Cortex of kidney (tissue), 1 donor: ENCODE measurements at places on chromosomes 5 and 9.

GRCh38 chr5:35819668-35820067 lies 37.0 kb upstream of the IL7R start:
- DNase-seq, result no peak

GRCh38 chr5:82107267-82107666 lies 135.4 kb downstream of the ATG10 start:
- DNase-seq, result no peak

DNA sequence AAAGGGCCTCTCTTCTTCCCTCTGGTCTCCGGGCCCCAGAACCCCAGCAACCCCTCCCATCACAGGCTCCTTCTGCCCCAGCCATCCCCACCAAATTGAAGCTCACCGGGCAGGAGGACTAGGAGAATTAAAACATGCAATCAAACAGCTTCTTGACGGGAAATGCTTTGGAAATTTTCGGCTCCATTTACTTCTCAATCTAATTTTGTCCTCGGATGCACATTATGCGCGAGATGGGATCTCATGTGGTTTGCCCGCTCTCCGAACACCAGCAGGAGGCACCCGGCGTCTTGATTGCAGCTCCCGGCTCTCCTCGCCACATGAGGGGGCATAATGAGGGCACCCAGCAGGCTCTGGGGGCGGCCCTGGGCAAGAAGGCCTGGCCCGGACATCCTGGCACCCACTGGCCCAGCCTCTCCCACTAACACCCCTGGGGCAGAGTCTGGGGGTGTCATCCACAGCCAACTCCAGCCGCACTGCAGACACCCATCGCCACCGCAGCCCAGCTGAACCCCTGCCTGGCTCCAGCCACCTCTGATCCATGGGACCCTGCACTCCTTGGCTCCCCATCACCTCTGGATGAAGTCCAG lies 135.5 kb downstream of the PAX5 start:
- DNase-seq, result no peak

DNA sequence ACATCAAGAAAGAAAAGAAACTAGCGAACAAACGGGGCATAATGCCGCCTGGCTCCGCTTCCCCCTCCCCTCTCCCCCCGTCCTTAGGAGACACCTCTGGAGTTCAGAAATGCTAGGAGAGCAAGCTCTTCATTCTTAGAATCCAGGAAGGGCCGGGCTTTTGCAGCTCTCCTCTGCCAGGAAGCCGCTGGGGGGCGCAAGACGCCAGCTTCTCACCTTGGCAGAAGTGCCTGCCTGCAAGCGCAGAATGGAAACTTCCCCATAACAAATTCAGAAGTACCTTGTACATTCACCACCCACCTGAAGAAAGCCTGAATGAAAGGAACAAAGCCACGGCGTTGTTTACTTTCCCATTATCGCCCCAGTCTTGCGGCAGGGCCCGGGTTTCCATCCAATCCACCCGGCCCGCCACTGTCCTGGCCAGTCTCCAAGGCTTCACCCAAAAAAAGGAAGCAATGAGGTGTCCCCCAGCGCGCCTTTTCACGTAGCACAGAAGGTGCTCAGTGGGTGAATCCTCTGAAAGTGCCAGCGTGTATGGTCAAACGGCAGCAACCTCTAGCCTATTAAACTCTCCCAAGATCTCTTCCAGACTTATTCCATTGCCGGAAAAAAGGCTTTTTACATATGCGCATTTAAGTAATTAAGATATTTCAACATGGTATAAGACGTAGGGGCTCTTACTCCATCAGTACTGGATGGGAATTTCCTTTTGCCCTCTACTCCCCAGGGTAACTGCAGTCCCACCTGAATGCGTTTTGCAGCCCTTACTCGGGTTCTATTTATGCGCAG lies 1.6 kb upstream of the GADD45G start:
- DNase-seq, result no peak

DNA sequence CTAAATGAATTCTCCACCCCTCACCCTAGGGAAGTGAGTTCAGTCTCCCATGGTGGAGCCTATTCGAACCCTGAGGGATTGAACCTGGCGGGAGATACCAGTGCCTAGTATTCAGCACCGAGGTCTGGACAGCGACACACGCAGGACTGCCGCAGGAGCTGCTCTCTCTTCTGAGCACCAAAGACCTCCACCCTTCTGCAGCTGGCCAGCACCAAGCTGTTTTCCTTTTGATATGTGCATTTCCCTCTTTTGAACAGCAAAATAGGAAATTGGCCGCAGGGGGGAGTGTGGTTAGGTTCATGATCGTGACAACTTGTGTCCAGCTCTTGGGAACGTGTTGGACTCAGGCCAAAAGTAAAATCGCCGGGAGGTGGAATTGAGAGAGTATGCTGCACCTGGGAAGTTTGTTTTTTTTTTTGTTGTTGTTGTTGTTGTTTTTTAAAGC lies 1.2 kb upstream of the PCSK1 start:
- no peak for DNase-seq

GRCh38 chr5:149611326-149611725 lies 30.0 kb downstream of the ARHGEF37 start:
- no peak for DNase-seq

DNA sequence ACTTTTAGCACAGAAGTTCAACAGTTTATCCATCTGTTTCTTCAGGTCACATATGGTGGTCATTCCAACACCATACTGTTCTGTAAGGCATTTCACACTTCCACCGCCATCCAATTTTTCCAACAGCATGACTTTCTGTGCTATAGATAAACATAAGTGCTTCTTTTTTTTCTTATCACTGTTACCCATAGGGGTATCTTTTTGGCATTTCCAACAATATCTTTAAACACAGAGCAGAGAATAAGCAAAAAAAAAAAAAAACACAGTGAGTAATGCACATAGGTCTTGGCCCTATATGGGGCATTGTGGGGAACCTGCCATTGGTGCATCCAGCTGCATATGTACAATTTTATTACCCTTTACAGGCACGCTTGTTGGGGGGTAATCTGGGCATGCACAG lies 12.2 kb upstream of the ZNF367 start:
- DNase-seq, result no peak

GRCh38 chr5:139378101-139378825 lies 4.8 kb downstream of the SLC23A1 start:
- no peak for DNase-seq

- DNase-seq, result no peak
These were observed 349.3 kb upstream of the TLE4 start for GRCh38 chr9:79222483-79222882.

- DNase-seq, result no peak
These were observed 79.5 kb upstream of the FAM169A start for GRCh38 chr5:74945561-74946165.

DNA sequence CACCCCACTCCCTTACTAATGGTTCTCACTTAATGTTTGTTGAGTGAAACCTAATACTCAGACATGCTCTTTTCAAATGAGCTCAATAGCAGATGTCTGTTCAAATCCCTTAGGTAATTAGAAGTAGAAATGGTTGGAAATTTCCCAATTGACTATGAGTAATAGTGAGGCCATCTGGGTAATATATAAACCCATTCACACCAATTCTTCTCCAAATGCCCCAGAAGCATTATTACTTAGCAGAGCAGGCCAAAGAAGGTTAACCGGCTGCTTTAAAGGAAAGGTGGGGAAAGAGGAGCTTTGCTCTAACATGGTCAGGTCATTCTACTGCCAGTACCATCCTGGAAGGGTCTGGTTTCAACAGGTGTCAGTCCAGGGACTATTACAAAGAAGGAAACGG lies 119.5 kb upstream of the MTAP start:
- DNase-seq, result no peak

GRCh38 chr5:147410496-147411358 lies 99.1 kb downstream of the DPYSL3 start:
- no peak for DNase-seq

- DNase-seq, result no peak
These were observed 5.8 kb upstream of the RAB14 start for GRCh38 chr9:121207371-121207940.

DNA sequence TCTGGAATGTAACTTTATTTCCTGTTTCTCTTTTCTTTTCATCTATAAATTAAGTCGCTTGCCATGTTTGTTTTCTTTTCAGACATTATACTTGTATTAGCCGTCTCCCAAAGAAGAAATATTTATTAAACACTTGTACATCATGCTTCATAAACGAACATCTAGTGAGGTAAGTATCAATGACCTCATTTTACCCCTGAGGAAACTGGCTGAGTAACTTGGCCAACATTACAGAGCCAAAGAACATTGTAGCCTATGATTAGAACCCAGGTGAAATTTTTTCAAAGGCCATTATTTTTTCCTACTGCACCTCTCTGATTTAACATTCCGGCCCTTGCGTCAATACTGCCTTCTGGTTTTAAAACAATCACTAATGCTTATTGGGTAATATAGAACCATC lies 4.2 kb downstream of the FREM1 start:
- no peak for DNase-seq

GRCh38 chr5:179749857-179750508 lies 17.4 kb downstream of the MAML1 start:
- DNase-seq, result no peak

DNA sequence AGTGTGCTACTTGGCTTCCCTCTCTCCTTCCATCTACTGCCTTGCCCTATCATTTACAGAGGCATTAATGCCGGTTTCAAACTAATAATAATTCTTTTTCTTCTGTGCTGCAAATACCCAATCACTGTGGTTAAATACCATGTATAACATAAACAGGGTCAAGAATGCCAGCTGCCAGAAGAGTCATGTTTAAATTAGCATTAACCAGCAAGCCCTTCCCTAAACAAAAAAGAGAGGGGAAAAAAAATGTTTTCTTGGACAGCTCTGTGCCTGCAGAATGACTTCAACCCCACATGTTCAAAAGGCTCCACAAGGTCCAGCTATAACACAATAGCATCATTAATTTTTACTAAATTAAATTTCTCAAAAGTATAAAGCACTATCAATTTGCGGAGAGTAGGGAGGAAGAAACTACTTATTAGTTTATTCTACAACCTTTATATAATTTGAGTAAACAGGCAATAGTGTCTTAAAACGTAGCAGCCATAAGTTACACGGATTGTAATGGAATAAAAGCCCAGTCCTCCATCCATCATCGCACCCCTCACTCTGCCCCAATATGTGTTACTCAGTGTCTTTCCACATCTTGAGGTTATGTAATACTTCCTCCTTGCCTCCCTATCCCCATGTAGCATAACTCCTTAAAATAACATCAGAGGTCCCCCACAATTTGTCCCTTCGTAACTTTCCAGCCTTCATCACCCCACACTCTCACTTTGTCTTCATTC lies 3.9 kb downstream of the LPAR1 start:
- no peak for DNase-seq

- no peak for DNase-seq
These were observed 33.4 kb upstream of the NCS1 start for GRCh38 chr9:130138791-130139190.

GRCh38 chr9:34254141-34254913 lies 74.7 kb downstream of the KIF24 start:
- DNase-seq, result no peak

DNA sequence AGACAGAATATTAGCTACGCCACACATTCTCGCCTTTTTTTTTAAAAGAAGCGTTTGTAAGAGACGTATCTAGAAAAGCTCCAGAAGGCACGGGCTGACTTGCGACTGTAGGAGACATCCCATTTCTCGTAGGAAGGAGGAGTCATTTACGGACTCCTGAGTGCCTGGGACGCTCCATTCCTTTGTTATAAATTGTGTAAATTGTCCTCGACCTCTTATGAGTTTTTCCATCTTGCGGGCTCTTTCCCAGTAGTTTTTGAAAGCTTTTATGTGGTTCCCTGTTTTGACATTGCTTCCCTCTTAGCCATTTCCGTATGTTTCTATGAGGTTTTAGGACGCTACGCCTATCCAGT lies 1.0 kb downstream of the RABL6 start:
- no peak for DNase-seq
